ENCODE measurements at places on chromosomes 5 and 9.

DNA sequence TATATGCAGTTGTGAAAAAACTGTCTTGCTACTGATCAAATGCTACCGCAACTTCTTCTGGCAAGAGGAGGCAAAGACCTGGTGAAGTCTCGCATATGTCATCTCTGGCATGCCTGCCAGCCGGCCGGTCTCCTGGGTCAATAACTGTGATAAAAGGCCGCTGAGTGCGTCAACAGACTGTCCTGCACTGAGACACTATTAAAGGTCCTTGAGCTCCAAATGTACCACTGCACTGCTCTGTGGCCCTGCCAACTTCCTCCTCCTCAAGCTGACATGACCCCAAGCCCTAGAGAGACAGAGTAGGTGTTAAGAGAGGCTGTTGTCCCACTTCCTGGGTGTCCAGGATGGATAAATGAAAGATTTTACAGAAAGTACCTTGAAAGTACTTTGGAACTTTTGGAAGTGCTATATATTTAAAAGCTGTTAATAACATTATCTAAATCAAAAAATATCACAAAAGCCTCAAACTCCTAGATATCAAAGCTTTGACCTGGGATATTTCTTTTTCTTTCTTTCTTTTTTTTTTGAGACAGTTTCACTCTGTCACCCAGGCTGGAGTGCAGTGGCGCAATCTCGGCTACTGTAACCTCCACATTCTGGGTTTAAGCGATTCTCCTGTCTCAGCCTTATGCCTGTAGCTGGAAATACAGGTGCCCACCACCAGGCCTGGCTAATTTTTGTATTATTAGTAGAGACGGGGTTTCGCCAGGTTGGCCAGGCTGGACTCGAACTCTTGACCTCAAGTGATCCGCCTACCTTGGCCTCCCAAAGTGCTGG, 31.5 kb downstream of the RAPGEF1 start:
- no peak for DNase-seq

DNA sequence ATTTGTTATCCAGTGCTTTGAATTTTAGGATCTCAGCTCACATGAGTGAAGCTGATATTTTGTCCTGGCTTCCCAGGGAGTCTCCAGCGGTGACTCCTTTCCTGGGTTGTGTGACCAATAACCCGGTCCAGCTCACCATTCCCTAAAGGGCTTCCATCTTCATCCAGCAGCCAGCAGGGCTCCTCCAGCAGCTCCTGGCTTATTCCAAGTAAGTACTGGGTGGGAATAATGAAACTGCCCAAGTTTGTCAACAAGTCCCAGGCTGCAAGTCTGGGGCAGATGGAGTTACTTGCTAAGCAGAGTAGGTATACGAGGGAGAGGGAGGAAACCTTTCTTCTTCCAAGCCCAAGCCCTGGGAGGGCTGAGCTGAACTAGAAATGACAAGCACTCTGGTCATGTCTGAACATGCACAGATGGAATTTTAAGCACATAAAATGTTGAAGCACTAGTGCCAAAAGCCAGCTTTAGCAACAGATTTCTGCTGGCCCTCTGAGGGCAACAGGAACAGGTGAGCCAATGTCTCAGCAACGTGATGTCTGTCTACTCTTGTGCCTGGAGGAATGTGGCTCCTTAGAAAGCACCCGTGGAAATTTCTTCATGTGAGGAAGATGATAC, 153.7 kb upstream of the DAPK1 start:
- no peak for DNase-seq

- no peak for DNase-seq
Measured at GRCh38 chr5:86644843-86645242, 27.1 kb downstream of the COX7C start.

- DNase-seq: no peak
Measured at GRCh38 chr5:1804001-1804690, 2.9 kb downstream of the NDUFS6 start.

GRCh38 chr9:70595211-70595610, 180.8 kb upstream of the KLF9 start:
- DNase-seq: no peak

GRCh38 chr9:90449213-90449925, 193.3 kb downstream of the DIRAS2 start:
- DNase-seq: no peak

DNA sequence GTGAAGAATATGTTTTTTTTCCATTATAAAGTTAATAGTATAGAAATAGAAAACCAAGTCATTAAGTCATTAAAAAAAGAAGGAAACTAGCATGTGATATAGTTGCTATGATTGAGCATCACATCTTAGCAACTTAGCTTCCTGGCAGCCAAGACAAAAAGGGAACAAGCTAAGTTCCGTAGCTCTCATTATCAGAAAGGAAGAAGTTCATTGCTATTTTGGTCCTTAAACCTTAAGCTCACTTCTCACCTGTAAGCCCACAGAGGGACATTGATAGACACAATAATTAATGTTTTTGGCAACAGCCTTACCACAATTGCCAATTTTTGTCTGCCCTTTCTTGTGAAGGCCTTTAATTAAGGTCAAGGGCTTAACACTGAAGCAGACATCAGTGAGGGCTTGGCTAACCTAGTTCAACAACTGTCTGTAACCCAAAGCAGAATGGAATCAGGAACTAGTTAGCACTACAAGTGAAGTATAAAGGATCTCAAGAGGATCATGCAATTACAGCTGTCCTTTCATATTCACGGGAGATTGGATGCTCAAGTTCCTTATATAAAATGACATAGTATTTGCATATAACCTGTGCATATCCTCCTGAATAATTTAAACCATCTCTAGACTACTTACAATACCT, 24.0 kb upstream of the KLF4 start:
- DNase-seq: no peak

DNA sequence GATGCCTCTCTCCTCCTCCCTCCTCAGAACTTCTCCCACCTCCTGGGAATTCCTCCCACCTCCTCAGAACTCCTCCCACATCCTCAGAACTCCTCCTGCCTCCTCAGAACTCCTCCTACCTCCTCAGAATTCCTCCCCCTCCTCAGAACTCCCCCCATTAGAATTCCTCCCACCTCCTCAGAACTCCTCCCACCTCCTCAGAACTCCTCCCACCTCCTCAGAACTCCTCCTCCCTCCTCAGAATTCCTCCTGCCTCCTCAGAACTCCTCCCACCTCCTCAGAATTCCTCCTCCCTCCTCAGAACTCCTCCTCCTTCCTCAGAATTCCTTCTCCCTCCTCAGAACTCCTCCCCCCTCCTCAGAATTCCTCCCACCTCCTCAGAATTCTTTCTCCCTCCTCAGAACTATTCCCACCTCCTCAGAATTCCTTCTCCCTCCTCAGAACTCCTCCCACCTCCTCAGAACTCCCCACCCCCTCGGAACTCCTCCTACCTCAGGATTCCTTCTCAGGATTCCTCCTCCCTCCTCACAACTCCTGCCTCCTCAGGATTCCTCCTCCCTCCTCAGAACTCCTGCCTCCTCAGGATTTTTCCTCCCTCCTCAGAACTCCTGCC, 23.9 kb downstream of the SLC46A2 start:
- no peak for DNase-seq

GRCh38 chr9:25681266-25681665, 3.0 kb upstream of the TUSC1 start:
- DNase-seq: no peak

GRCh38 chr9:116020801-116021200, 132.8 kb upstream of the PAPPA start:
- DNase-seq: no peak

- DNase-seq: no peak
Measured at GRCh38 chr5:95904827-95905226, 56.8 kb downstream of the ELL2 start.

DNA sequence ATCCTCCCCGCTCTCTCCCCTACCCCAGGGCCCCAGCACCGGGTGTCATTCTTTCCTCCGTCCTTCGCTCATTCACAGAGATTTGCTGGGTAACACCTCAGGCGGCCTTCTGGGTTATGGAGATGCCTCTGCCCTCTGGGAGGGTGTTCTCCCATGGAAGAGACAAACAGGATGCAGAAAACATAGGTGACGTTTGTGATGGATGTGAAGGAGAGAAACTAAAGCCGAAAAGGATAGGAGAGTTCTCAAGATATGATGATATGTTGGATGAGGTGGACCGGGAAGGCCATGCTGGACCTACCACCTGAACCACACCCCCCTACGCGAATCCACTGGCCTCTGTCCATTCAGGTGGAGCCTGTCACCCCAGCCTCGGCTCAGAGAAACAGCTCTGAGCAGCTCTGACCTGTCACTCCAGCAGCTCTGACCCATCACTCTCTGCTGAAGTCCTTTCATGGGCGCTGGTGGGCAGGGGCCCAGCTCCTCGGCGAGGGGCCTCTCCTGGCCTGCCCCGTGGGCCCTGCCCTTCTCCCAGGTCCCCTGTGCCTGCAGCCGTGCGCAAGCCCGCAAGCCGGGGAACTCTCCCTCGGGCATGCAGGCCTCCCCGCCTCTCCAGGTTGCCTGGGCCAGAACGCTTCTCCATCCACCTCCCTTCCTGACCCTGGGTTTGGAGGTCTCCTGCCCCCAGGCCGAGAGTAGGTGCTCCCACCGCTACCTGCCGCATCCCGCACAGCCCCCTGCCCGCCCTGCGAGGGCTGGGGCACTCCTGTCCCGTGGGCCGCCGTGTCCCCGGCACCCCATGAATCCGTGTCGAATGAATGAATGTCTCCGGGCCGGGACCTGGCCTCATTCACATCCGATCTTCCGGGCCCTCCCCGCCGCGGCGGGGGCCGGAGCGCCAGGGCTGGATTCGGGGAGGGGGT, 717 bp upstream of the NCS1 start:
- DNase-seq: no peak

GRCh38 chr5:39055768-39056398, 18.3 kb downstream of the RICTOR start:
- no peak for DNase-seq

- no peak for DNase-seq
Measured at GRCh38 chr5:148406406-148406805, 22.6 kb downstream of the FBXO38 start.

DNA sequence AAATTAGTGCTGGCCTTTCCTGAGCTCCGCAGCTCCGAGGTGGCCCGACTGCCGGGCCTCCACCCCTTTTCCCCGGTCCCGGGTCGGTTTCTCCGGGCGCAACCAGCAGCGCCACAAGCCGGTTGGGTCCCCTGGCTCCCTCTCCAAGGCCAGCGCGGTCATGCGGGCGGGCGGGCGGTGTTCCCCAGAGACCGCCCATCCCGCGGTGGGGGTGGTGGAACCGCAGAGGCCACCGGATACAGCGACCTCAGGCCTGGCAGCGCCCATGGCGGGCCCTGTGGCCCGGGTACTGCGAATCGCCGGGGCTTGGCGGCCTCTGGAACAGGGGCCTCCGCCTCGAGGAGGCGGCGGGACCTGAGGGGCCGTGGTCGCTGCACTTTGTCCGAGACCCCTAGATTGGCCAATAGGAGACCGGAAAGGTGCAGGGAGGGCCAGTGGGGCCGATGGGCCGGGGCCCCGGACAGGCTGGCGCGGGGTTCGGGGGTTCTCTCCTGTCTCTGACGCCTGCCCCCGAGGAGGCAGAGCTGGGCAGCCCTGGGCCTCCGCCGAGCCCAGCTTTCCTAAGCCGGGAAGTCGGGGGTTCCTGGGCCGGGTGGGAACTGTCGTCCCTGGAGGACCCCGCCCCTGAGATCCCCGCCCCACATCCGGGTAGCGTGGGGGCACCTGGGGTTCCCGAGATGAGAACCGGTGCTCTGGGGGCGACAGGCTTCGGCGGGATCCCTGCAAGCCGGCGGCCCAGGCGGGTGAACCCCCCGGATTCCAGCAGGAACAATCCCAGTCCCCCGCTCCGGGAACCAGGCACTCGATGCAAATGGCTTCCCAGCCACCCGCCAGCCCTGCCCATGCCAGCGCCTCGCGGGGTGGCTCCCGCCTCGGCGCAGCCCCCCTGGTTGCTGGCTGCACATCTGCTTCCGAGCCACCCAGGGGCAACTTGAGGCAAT, 293.9 kb downstream of the ZSWIM6 start:
- DNase-seq: no peak

DNA sequence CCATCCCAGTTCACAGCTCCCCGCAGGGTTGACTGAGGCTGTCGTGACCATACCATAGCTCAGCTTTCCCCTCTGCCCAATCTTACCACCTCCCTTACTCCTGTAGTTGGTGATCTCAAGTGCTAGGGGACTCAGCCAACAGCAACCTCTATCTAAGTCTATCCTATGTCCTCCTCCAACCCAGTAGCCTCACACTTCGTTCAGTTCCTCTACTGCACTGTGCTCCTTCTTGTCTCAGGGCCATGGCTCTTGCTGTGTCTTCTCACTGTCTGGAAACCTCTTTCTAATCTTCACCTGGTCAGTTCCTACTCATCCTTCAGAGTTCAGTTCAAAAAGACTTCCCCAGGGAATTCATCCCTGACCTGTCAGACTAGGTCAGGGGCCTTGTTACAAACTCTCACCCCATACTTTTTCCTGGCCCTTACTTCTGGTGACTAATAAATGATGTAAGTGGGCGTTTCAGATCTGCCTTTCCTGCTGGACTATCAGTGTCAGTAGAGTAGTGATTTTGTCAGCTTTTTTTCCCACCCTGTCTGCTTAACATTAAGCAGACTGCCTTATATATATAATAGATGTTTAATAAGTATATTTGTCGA, 53.6 kb upstream of the NR3C1 start:
- DNase-seq: no peak

- DNase-seq: no peak
Measured at GRCh38 chr5:35302544-35302943, 72.3 kb upstream of the PRLR start.

DNA sequence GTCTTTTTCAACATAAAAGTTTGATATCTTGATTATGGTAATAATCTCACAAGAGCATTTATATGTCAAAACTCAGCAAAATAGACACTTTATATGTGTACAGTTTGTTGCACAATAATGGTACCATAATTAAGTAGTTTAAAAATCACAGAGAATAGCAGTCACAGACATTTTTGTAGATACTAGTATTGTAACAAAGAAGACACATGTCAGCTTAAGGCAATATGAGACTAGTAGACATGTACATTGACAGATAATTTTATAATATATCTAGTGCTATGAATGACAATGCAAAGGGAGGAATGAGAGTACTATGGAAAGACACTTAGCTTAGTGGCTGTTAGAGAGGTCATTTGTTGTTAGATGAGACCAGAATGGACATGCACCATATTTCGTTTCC, 1490.6 kb upstream of the CDH6 start:
- DNase-seq: no peak

DNA sequence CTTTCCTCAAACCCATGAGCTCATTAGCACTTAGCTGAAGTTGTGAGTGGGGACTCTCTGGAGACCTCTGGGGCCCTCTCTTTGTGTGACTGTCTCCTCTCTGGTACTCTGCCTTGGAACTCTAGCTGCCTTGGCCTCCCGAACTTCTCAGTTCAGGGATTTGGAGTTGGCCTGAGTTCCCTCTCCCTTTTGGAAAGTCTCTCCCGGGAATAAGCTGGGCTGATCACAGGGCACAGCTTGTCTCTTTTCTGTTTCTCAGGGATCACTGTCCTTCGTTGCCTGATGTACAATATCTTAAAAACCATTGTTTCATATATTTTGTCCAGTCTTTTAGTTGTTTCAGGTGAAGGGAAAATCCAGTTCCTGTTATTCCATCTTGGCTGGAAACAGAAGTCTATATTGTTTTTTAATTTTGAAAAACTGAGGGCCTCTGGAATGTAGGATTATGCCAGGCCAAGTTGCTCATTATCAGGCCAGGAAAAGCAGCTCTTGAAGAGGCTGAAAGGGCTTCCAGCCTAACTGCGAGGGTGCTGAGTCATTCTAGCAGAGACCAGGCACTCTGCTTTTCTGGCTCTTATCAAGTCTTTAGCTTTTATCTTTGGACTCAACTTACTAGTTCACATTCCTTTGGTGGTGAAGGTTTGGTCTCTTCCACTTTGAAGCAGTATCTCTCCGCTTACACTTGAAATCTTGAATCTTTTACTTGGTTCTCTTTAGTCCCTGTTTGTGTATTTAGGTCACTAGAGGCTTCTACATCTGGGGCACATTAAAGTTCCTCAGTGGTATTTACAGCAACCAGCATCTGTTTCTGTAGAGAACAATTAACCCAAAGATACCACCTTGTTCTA, 8.4 kb upstream of the RGS3 start:
- DNase-seq: no peak
